ENCODE measurements at places on chromosomes 5 and 9.
A peak's percentile ranks its signal among the peaks of the same experiment; 100 is the strongest.

- DNase-seq = no peak
Observed at GRCh38 chr5:57429513-57430120, 53.0 kb downstream of the ACTBL2 start.

- DNase-seq = no peak
Observed at GRCh38 chr5:33257807-33258429, 182.8 kb upstream of the TARS1 start.

- DNase-seq = no peak
Observed at GRCh38 chr9:130334915-130335314, 69.4 kb downstream of the HMCN2 start.

- DNase-seq = no peak
Observed at GRCh38 chr9:32775283-32775682, 8.1 kb upstream of the TMEM215 start.

DNA sequence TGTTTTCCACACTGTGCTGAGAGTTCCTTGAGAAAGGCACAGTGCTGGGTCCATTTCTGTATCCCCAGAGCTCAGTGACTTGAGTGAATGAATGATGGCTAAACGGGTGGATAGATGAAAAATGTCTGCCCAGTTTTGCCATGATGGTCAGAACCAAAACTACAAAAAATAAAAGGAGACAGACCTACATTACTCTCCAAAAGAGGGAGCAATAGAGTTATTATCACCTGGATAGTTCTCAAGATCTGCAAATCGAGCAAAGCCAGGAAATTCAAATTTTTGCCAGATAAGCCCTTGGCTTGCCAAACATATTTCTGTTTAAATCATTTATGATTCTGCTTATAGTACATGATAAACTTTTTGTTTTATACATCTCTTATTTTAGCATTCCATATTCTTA, 214.2 kb upstream of the ZNF462 start:
- no peak for DNase-seq

DNA sequence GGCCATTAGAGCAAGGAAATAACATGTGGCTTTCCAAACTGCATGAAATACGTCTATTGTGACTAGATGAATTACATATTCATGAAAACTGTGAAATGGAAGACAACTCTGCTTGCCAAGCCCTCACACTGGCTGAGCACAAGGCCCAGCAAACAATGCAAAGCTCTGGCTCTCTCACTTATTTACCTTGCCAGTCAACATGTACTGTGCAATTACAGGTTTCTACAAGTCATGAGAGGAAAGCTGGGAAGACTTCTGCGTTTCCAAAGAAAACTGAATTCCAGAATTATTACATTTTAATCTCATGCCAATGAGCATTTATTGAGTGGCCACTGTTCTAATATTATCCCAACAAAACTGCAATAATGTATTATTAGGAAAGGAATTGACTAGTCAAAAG, 12.1 kb upstream of the C5orf63 start:
- DNase-seq = no peak

DNA sequence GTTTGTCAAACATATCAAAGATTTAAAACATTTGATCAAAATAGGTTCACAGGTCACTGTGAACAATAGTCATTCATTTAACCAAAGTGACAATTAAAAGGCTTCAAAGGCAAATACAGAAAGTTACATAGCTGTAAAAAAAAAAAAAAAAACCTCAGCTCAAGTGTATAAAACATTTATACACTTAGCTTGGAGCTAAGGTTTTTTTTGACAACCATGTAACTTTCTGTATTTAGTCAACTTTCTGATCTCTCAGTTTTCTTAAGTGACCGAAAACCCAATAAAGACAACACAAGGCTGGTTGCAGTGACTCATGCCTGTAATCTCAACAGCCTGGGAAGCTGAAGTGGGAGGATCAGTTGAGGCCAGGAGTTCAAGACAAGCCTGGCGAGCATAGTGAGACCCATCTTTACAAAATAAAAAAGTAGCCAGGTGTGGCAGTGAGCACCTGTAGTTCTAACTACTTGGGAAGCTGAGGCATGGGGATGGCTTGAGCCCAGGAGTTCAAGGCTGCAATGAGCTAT, 16.4 kb upstream of the UBTD2 start:
- DNase-seq = no peak

DNA sequence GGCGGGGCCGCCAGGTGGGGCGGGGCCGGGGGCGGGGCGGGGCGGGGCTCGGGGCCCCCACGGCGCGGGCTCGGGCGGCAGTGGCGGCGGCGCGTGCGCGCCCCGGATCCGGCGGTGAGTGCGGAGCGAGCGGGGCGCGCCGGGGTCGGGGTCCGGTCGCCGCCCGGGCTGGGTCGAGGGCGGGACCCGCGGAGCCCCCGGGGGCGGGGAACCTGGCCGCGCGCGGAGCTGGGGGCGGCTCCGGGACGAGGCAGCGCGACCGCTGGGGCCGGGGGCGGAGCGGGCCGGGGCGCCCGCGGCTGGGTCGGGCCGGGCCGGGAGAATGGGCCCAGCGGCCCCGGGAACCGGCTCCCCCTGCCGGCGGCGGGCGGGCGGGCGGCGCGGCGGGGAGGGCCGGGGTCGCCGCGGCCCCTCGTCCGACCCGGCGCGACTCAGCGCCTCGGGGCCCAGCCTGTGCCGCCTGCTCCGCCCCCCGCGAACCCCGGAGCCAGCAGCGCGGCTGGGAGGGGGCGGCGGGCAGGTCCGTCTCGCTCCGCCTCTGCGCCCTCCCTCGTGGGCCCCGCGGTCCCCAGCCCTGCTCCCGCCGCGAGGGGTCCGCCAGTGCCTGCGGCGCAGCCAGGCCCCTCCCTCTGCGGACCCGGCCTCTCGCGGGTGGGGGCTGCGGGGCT, 3.1 kb downstream of the EGFL7 start:
- DNase-seq = peak; percentile 43

DNA sequence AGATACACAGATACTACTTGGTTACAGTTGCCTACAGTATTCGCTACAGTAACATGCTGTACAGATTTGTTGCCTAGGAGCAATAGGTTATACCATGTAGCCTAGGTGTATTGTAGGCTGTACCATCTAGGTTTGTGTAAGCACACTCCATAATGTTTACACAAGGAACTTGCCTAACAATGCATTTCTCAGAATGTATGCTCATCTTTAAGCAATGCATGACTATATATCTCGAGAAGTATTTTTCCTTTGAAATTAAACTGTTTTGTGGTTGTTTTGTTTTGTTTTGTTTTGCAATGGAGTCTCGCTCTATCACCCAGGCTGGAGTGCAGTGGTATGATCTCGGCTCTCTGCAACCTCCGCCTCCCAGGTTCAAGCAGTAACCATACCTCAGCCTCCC, 25.3 kb downstream of the LRRC70 start:
- no peak for DNase-seq

GRCh38 chr9:114271556-114272510, 51.1 kb upstream of the ORM1 start:
- no peak for DNase-seq

Measured in activated naive CD4-positive, alpha-beta T cell treated with anti-CD3 and anti-CD28 coated beads, Interleukin-2, amount 50 U/mL, for 16 hours (primary cell).